Right atrium auricular region (tissue), 2 donors: ENCODE measurements at places on chromosomes 7 and 10.

DNA sequence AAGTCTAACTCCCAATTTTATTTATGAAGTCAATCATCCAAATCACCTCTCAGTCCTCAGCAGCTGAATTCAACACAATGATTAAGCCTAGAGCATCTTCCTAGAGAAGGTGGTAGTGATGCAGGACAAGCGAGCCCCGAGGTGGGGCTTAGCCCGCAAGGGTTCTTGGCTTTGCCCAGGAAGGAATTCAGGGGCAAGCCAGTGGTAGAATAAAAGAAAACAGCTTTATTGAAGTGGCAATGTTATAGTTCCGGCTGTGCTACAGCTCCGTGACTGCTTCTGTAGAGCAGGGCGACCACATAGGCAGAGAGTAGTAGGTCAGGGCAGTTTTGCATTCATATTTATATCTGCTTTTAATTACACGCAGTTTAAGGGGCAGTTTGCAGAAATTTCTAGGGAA lies 18.1 kb downstream of the IL2RA start:
- DNase-seq = no peak

DNA sequence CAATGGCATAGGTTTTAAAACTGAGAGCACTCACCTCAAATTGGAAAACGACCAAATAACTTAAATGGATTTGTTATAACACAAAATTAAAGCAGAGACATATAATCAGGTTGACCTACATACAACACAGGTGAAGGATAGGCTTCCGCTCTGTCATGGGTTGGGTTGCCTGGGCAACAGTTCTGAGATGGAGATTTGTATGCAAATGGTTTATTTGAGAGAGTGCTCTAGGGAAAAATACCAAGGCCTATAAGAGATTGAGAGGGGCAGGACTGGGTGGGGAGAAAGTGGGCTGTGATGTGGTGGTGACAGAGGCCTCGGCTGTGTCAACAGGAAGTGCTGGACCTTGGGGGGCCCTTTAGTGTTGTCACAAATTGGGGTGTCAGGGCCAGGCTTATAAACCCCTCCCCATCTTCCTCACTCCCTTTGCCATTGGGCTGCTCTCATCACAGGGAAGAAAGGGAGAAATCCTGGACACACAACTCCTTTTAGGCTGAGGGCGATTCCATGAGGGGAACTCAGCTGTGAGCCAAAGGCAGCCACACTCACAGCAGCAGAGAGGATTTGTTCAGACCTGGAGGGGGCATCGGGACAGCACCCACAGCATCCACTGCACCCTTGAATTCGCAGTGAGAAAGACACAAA lies 105.4 kb upstream of the LYZL1 start:
- DNase-seq = no peak

- DNase-seq = no peak
Measured at GRCh38 chr10:123687758-123688157, 21.6 kb downstream of the GPR26 start.

DNA sequence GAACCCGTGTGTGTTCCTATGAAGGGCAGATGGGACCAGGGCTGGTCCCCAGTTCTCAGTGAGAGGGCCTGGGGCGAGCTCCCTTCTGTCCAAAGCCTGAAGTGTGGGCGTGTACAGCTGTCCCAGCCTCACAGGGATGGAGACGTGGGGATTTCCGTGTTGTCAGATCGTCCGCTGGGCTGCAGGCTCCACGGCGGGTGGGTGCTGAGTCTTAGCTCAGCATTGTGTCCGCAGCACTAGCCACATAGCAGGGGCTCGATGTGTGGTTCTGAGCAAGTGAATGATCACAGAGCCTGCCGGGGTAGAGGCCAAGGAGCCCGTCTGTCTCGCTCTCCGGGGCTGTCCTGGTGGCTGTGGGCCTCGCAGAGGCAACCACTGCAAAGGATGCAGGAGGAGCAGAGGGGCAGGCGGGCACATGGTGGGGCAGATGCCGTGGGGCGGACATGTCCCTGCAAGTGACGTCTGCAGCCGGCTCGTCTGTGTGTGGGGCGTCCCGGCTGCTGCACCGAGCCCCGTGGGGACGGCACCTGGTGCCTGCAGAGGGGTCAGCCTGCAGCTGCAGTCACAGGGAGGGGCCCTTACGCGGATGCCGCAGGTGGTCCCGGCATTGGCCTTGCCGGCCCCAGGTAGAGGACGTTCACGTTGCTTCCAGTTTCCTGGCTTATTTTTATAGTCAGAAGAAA lies 30.9 kb downstream of the FAM20C start:
- DNase-seq = no peak

DNA sequence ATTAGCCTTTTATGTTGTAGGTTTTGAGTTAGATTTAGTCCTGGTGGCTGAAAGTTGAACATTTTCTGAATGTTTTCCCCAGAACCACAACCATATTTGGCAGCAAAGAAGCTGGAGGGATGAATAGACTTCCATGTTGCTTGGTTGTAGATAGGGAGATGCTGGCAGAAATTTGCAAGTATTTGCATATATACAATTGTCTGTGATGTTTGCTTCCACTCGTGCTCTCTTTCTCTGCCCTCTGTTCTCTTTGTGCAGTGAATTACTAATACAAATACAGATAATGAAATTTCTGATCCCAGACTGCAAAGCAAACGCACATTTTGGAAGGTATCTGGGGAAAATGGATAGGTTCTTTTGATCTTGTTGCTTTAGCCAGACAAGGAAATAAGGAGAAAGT lies 96.1 kb downstream of the SNX10 start:
- DNase-seq = no peak

- DNase-seq = no peak
Measured at GRCh38 chr7:39727231-39728012, 104.0 kb downstream of the RALA start.

GRCh38 chr10:108850138-108850854 lies 1073.0 kb downstream of the XPNPEP1 start:
- DNase-seq = no peak

GRCh38 chr10:48765039-48765438 lies 80.4 kb downstream of the WDFY4 start:
- no peak for DNase-seq

GRCh38 chr7:99392659-99393354 lies 15.6 kb downstream of the PDAP1 start:
- DNase-seq = peak; percentile 85

GRCh38 chr7:136198168-136198567 lies 221.0 kb upstream of the MTPN start:
- no peak for DNase-seq

DNA sequence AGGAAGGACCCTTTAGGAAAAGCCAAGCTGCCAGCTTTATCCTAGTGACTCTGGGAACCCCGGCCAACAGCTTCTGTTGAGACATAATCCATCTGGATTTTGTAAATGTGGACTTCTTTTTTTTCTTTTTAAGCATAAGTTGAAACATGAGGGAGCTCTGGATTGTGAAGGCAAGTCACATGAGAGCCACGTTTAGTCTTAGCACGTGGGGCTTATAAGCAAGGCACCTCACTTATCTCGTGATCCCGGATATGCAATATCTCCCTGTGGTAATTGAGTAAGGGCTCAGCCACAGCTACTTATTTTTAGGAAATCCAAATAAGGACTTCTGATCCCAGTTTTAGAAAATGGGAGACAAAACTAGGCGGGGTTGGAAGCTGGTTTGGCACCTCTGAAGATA lies 111.2 kb upstream of the PTN start:
- DNase-seq = peak; percentile 78

- no peak for DNase-seq
Measured at GRCh38 chr7:101664893-101665471, 35.9 kb upstream of the MYL10 start.

DNA sequence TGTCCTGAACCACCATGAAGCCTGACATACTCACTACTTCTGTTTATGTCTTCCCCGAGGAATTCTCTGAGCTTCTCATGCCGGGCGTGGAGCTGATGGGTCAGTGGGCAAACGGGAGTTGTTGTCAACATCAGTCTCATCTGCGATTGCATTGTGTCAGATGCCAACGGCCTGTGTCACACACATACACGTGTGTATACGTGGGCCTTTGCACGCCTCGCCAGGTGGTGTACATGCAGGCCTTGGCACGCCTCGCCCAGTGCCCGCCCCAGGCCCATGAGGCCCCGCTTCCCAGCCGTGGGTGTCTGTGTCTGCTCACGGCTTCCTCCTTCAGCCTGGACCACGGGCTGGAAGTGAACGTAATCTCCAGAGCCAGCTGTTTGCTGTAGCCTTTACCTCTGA lies 7.5 kb upstream of the CSGALNACT2 start:
- peak; percentile 42 for DNase-seq

DNA sequence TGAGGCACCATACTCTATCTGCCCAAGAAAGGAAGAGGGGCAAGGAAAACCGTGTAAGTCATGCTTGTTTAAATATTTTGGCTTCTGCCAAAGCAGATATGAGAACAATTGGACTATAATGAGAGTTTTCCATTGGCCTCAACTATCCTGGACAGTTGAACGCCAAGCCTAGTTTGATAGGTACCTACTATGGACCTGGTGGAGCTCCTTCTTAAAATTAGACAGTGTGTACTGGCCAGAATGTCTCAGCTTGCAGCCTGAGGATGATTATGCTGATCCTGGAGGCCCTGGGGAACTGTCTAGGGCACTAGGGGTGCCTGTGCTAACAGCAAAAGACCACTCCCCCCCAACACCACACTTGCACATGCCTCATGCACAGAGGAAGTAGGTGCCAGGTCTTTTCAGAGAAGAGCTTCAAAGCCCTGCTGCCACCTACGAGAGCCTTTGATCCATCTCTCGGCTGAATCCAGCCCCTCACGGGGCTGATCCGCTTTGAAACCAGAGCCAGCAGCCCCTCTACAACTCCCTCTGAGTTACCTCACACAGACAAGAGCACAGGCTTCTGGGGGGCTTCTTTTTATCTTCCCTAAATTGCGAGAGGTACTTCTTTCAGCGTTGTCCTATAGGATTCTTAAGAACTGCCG lies 473.8 kb upstream of the GALNT17 start:
- no peak for DNase-seq

- no peak for DNase-seq
Measured at GRCh38 chr10:120835603-120836002, 15.6 kb upstream of the WDR11 start.

DNA sequence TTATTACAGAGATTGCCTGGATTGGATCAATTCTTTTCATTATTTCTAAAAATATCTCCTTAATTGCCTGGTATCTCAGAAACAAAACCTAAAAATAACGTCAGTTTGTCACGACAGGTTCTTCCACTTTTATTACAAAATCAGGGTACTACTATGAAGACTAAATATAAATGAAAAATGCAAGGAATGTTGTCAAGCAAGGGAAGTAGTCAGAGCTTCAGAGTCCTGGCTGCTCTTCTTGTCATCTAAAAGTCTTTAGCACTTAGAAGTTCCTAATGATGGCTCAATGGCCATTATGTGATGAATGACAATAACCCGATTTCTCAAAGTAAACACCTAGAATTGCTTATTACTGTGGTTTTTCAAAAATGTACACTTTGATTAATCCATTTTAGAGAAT lies 192.2 kb downstream of the SEMA3A start:
- no peak for DNase-seq

DNA sequence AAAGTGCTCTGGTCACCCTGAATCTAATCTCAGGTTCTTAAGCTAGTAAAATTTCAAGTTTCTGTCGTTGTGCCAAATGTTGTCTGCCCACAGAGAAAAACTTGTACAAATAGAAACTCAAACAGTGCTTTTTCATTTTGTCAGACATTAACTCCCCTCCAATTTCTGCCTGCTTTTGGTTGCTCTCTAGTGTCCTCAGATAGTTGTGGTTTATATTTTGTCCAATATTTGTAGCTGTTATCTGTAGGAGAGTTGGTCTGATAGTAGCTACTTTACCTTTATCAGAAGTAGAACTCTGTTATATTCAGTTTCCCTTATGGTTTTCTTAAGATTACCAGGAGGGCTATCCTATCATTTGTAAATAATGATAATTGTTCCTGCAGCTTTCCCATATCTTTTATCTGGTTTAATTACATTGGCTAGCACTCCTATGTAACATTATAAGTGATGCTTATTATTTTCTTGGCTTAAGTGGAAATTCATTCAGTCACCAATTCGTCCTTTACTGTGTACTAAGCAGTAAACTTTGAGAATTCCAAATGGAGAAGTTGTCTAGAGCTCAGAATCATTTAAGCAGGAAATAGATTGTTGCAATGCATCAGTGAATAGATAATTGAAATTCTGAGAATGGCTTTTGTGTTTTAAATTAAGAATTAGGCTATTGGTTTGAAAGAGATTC lies 91.0 kb downstream of the ANKIB1 start:
- DNase-seq = no peak

- no peak for DNase-seq
Measured at GRCh38 chr10:88853155-88853881, 1.7 kb upstream of the ANKRD22 start.

- DNase-seq = no peak
Measured at GRCh38 chr7:2386964-2387669, 16.3 kb upstream of the CHST12 start.

DNA sequence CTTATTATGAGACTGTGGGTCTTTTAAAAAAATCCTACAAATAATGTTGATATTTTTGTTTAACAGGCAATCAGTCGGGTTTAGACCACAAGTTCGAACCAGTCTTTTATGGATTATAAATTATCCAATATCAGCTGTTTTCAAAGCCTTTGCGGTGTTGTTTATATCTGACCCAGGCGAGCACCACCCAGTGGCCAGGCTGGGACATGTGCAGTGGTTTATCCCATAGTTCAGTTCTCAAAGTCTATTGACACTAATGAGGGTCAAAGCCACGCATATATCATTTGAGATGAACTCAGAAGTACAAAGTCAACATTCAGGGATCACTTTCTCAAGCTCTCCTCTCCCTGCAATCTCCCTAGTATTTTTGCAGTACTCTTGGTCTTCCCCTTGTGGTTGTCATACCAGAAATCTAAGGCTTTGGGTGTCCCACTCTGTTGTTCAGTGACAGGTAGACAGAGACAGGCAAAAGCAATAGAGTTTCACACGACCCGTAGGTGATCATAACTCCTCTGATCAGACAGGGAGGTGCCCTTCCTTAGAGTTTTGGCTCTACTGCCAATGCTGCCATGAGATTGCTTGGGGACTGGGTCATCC lies 117.4 kb upstream of the POM121L12 start:
- no peak for DNase-seq

DNA sequence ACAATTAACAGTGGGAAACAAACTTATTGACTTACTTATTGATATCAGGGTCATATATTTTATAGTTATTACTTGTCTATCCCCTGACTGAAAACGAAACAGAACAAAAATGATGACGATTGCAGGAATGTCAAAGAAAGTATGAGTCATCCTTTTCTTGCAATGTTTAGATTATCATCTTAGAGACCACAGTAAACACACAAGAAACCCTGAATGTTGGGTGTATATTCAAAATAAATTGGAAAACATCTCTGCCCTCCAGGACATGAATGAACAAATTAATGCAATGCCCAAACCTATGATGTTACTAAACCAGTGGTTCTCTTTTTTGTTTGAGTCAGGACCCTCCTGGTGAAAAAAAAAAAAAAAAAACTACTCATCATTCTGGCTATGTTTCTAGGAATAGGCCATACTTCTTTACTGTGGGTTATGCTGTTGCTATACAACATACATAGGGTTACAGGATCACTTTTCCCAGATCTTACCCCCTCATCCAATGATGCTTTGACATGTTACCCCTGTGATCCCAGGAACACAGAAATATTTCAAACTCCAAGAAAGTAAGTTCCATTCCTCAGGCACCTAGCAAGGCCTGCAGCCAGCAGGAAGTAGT lies 623.4 kb upstream of the IGFBP3 start:
- DNase-seq = no peak
